NCI-H446 (cell line): ENCODE measurements at places on chromosomes 1 and 21.

GRCh38 chr1:221620437-221621384, 121.2 kb downstream of the DUSP10 start:
- peak; percentile 95 for DNase-seq

DNA sequence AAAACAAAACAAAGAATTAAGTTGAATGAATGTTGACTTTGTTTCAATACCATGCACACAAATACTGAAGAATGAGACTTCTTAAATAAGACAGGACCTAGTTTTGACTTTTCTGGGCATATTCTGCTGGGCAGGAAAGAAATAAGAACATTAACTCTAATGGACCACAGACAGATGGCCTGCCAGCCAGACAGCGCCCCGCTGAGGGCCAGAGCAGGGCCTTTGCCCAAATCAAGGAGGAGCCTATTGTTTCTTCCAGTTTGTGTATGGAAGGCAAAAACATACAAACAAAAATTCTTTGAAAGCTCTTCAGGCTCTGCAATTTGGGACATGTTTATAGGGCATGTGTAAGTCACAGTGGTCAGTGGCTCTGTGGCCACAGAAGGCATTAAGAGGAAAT, 44.4 kb upstream of the KIF26B start:
- DNase-seq = no peak

GRCh38 chr1:10852018-10852417, 55.6 kb upstream of the CASZ1 start:
- no peak for DNase-seq

DNA sequence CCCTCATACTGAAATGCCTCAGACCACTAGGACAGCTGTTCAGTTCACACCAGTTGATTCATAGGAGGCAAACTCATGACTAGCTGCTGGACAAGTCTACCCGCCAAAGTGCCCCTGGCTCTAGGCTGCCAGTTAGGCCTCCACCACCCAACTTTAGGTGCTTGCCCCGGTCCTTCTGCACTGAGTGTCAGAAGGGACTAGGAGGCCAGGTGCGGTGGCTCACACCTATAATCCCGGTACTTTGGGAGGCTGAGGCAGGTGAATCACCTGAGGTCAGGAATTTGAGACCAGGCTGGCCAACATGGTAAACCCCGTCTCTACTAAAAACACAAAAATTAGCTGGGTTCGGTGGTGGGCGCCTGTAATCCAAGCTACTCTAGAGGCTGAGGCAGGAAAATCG, 18.9 kb downstream of the LY9 start:
- DNase-seq = no peak

DNA sequence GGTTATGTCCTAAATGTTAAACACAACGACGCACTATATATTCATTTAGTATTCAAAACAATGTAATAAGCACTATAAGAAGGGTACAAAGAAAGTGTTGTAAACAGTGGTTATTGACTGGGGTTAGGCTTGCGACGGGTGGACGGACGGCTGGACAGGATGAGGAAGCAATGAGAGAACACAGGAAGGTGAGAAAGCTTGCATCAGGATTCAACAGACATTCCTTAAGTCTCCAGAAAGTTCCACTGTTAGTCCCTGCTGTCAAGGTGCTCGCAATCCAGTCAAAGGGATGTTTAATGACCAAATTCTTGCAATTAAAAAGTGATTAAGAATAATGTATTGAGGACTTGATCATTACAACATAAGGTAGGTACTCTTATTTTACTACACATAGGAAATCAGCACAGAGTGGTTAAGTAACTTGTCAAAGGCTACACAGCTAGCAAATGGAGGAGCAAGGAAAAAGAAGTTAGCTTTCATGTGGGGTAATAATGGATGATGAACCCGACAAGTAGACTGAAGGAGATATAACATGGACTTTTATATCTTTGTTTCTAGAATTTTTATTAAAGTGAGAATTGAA, 994 bp upstream of the ACBD6 start:
- no peak for DNase-seq

GRCh38 chr1:89041119-89041641, 18.5 kb upstream of the GBP3 start:
- DNase-seq = no peak

DNA sequence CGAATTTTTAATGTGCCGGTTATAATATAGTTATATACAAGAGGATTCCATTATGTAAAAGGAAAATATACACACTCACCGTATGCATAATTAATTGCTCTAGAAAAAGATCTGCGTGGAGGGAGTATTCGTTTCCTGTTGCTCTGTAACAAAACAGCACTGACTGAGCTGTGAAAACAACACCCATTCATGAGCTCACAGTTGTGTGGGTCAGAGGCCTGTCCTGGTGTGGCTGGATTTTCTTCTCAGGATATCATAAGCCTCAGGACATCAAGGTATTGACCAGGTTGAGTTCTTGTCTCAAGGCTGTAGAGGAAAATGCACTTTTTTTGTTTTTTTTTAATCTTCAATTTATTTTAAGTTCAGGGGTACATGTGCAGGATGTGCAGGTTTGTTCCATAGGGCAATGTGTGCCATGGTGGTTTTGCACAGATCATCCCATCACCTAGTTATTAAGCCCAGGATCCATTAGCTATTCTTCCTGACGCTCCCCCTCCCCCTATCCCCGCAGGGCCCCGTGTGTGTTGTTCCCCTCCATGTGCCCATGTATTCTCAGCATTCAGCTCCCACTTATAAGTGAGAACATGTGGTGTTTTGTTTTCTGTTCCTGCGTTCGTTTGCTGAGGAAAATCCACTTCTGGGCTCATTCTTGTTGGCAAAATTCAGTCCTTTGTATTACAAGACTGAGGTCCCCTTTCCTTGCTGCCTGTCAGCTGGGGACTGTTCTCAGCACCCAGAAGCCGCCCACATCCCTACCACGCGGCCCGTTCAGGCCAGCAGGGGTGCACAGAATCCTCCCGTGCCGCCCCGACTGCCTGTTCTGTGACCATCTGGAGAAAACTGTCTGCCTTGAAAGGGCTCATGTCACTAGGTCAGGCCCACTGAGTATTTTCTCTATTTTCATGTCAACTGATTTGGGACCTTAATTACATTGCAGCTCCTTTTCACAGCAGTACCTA, 87.4 kb upstream of the ERRFI1 start:
- no peak for DNase-seq

DNA sequence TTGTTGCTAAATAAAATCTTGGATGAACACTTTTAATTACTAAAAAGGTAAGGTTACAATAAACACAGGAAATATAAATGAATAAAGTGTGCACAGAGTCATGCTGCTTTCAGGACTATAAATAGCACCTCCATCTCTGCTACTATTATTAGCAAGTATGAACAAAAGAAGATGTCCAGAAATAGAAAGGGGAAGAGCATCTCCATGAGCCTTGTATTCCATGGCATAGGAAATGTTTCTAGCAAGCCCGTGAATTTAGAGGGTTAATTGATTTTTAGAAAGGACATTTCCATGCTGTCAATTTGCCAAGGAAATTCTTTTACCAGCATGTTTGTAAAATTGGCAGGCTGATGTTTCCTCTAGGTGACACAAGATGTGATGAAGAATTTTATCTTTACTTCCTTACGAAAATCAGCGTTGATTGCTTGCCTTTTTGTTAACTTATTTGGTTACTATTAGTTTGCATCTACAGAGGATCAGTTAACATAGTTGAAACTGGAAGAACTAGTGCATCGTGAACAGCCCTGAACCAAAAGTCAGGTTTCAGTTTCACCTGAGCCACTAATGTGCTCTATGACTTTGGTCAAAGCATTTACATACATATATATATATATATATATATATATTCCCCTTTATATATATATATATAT, 45.3 kb downstream of the NR5A2 start:
- no peak for DNase-seq

DNA sequence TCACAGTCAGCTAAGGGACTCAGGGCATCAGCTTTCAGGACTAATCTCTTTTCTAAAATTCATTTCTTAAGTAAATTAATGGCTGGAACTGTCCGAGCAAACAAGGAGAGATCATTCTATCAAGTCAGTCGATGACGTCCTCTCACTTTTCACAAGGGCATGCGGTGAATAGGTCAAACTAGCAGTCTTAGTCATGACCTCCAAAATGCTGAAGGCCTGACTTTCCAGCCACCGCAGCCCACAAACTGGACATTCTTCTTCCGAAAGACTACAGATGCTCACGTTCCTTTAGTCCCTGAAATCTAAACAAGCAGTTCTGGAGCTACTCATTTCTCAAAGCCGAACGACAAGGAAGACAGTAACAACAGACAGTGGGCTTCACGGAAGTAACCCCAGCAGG, 127.9 kb downstream of the TIAM1 start:
- no peak for DNase-seq

DNA sequence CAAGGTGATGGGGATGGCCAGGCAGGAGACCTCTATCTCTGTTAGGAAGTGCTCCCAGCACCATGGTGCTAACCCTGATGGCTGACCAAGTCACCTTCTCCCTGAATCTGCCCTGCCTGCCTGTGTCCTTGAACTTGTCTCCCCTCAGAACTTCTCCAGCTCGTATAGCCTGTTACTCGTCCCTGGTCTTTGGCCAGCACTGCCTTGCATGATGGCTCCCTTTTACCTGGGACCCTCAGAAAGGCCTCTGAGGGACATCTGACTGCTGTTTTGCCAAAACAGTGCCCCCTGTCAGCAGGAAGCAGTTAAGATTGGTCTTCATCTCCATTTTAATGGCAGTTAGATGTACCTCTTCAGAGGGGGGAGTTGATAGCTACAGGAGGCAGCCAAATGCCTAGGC, 148.3 kb downstream of the RHOU start:
- DNase-seq = no peak

- no peak for DNase-seq
Observed at GRCh38 chr1:25435397-25436108, 4.9 kb downstream of the MACO1 start.

GRCh38 chr1:3314491-3315381, 139.7 kb upstream of the ARHGEF16 start:
- DNase-seq = no peak

DNA sequence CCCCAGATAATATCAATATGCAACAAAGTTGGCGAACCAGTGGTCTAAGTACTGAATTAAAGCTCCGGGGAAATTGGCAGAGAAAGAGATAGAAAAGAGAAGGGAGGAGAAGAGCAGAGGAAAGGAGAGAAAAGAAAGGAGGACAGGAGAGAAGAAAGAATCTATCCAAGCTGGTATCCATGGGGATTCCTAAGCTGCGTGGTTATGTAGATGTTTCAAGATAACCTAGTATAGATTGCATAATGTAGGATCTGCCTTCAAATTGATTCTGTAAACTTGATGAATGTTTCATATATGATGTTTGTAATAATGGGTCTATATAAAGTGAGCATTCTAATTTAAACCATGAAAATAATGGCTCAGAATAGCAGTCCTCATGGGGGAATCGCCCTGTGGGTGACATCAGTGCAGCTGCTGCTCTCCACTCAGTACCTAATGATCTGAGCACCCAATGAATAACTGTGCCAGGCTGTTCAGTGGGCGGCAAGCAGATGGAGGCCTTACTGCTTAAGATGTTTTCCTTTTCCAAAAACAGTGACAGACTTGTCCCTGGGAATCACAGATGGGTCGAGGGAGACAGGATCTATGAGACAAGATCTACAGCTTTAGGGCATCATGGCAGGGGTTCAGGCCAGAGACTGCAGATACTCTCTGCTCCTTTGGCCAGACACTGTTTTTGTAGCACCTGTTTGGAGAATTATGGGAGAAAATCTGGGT, 78.0 kb downstream of the LAMC2 start:
- DNase-seq = peak; percentile 23

- peak; percentile 84 for DNase-seq
Observed at GRCh38 chr1:2194898-2195673, 514 bp upstream of the FAAP20 start.

DNA sequence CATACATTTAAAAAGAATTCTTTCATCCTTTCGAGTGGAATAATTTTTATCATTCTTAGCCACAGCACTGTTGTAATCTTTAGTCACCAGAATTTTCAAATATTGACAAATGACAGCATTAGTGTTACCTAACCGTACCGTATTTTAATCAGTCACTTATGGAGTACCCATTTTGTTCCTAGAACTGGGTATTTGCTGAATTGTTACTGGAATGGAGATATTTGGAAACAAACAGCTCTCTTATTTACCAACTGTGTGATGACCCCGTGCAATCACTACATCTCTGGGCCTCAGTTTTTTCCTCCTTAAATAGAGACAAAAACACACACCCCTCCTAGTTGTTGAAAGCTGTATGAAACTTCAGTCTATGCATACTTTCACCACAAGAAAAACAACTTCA, 7.9 kb upstream of the XCL2 start:
- DNase-seq = no peak

- DNase-seq = no peak
Observed at GRCh38 chr1:42006836-42007235, 88.1 kb upstream of the HIVEP3 start.

DNA sequence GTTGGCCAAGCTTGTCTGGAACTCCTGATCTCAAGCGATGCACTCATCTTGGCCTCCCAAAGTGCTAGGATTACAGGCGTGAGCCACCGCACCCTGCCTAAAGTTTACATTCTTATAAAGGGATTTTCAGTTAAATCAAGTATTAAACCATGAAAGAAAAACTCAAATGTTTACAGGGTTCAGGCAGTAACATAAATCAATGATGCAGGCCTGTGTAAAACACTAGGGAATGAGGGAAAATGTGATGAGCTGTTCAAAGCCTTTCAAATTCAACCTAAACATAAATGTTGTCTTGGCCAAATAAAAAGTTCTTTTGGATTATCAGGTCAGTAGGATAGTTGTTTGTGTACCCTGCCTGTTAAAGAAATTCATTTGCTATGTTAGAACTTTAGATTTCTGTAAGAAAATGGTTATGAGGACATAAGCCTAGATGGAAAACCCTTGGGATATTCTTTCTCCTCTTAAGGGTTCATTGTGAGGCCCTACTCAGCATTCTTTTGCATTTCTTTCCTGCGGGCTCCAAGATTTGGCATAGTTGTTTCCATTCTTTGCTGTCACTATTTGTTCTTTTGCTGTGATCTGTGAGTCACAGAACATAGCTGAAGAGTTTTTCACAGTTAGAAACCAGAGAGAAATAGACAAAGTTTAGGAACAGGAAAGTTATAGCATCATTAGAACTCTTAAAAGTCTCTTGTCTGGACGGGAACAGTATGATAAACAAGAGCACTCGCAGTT, 8.9 kb upstream of the ZRANB2 start:
- no peak for DNase-seq

GRCh38 chr1:210123924-210124589, 108.5 kb upstream of the SERTAD4 start:
- DNase-seq = no peak

DNA sequence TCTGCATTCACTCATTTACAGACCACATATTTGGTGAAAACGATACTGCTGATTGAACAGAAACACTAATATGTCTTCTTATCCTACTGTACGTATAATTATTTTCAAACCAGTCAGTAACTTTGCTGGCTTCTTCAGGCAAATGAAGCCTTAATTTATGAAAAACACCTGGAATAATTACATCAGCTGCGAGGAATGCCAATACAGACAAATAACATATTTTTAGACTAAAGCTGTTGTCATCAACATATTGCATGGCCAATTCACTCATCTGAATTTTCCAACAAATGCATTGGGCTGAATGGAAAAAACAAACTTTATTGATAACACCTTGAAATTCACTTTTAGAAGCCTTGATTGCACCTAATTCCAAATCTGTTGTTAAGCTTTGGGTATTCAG, 165.9 kb downstream of the HLX start:
- no peak for DNase-seq
